Right atrium auricular region (tissue), 2 donors: ENCODE measurements at places on chromosomes 5 and 9. TPM values are rescaled to one million over a fixed set of nuclear protein-coding genes. Genes with fewer than 3 reads are reported as not detected.

Gene ORM2
- not detected for total RNA-seq

Gene RHOBTB3
- total RNA-seq = 56.2 TPM

Gene SHLD3
- total RNA-seq = 1.5 TPM

Gene IL17B
- total RNA-seq = 2.9 TPM

Gene AIF1L
- 27.3 TPM for total RNA-seq

Gene TAF11L5
- total RNA-seq = not detected

Gene ANXA2R
- total RNA-seq = 0.63 TPM
